ENCODE measurements at places on chromosomes 6 and 20.

GRCh38 chr20:55684578-55684977, 320.7 kb downstream of the CBLN4 start:
- DNase-seq = peak; percentile 5

GRCh38 chr6:134826889-134827737, 122.8 kb downstream of the ALDH8A1 start:
- DNase-seq = peak; percentile 84

- no peak for DNase-seq
Measured at GRCh38 chr6:20033697-20034407, 178.4 kb downstream of the MBOAT1 start.

- DNase-seq = peak; percentile 88
Measured at GRCh38 chr6:129744201-129744879, 34.4 kb upstream of the ARHGAP18 start.

GRCh38 chr6:126015863-126016262, 29.5 kb downstream of the TRMT11 start:
- no peak for DNase-seq

- no peak for DNase-seq
Measured at GRCh38 chr20:39083761-39084160, 121.6 kb downstream of the DHX35 start.

All from Daoy (cell line).